ENCODE measurements at places on chromosomes 16 and 17. TPM values are rescaled to one million over a fixed set of nuclear protein-coding genes. Genes with fewer than 3 reads are reported as not detected.

GRCh38 chr16:21628121-21628726 is 24.2 kb downstream of the IGSF6 start:
- no peak overlapping the region for H3K4me3 ChIP-seq
- no peak overlapping the region for H3K27ac ChIP-seq
- H3K4me1 ChIP-seq, result peaks cover 34% of the 10 kb centered on the region
- H3K27me3 ChIP-seq, result no peaks in the 10 kb centered on the region

GRCh38 chr17:21385281-21385845 is 9.2 kb downstream of the KCNJ12 start:
- no peaks in the 10 kb centered on the region for H3K36me3 ChIP-seq
- no peak overlapping the region for H3K27ac ChIP-seq
- no peaks in the 10 kb centered on the region for H3K27me3 ChIP-seq
- no peaks in the 10 kb centered on the region for H3K4me1 ChIP-seq
- H3K4me3 ChIP-seq, result no peak overlapping the region

DNA sequence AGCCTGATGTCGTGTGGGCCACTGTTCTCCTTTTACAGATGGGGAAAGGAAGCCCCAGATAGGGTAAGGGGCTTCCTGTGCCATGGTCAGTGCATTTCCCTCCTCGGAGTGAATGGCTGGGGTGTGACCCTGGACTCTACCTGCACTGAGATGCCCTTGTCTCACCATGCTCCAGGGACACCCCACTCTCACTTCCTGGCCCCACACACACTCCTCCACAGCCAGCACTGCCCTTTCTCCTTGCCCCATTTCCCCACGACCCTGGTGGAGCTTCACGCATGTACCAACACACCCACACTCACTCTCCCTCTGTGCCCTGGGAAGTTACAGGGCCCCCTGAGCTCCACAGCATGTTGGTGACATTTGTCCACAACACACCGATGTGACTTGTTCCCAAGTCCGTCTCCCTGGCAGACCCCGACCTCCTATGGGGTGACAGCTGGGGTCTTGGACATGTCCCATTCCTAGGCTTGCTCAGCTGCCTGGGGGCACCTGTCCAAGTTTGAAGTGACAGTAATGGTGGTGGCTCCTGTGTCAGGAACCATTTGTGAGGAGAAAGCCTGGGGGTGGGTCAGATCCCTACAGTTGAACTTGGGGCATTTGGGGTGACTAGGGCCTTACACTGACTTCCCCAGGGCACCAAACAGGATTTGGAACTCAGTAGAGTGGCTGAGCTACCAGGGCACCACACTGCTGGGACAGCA is 47.4 kb downstream of the PECAM1 start:
- H3K27ac ChIP-seq, result peak overlapping the region; percentile 60
- H3K36me3 ChIP-seq, result peaks cover 26% of the 10 kb centered on the region
- H3K4me3 ChIP-seq, result no peak overlapping the region
- no peak for DNase-seq
- peaks cover 7% of the 10 kb centered on the region for H3K4me1 ChIP-seq
- H3K27me3 ChIP-seq, result no peaks in the 10 kb centered on the region

DNA sequence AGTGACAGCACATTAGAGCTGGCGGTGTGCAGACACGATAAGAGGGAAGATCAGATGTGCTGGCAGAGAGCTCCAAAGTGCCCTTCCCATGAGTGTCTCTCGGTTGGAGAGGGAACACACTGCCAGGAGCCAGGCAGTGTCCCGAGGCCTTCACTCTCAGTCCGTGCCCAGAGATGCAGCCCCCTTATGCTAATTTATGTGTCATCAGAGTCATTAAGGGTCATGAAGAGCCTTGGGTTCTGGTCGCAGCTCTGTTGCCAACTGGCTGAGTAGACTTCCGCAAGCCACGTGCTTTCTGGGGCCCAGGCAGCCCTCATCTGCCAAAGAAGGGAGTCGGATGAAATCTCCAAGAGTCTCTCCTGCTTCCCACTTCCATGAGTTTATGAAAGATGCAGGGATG is 232.5 kb downstream of the MSI2 start:
- peaks cover 34% of the 10 kb centered on the region for H3K4me1 ChIP-seq
- no peak for DNase-seq
- H3K27me3 ChIP-seq, result no peaks in the 10 kb centered on the region
- no peak overlapping the region for H3K4me3 ChIP-seq

DNA sequence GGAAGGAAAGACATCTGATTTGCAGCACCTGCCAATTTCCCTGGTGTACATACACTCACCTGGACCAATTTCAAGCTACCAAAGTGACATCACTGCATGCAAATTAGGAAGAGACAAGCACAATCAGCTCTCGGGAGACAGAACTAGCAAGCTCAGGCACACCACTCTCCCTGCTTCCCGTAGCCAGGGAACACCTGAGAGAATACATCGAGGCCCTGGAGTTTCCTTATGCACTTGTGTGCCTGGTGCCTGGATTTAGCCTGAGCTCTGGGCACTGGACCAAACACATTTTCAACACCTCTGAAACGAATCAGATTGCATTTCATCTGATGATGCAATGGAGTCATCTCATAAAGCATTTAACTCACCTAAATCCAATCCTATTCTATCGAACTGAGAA is 110.5 kb downstream of the HS3ST2 start:
- DNase-seq, result no peak
- no peaks in the 10 kb centered on the region for H3K36me3 ChIP-seq
- no peak overlapping the region for H3K4me3 ChIP-seq
- no peaks in the 10 kb centered on the region for H3K4me1 ChIP-seq
- H3K27me3 ChIP-seq, result peaks cover 9% of the 10 kb centered on the region

- no peaks in the 10 kb centered on the region for H3K27me3 ChIP-seq
- H3K36me3 ChIP-seq, result no peaks in the 10 kb centered on the region
- H3K27ac ChIP-seq, result no peak overlapping the region
- peaks cover 9% of the 10 kb centered on the region for H3K4me1 ChIP-seq
- no peak overlapping the region for H3K4me3 ChIP-seq
These were observed 76.2 kb upstream of the ZFHX3 start for GRCh38 chr16:73124097-73124652.

C1QL1 gene
- not detected for total RNA-seq

HOXB13 gene
- not detected for total RNA-seq

ADAMTS18 gene
- not detected for total RNA-seq

GDPD3 gene
- 14.3 TPM for total RNA-seq

KRT28 gene
- not detected for total RNA-seq

PRKCA gene
- 66.5 TPM for total RNA-seq
